NCI-H187 treated with DMSO at 0.1 percent for 48 hours (cell line): ENCODE measurements at places on chromosomes 5 and 9.

GRCh38 chr5:132628814-132629213 is 29.2 kb upstream of the IL13 start:
- DNase-seq, result no peak

DNA sequence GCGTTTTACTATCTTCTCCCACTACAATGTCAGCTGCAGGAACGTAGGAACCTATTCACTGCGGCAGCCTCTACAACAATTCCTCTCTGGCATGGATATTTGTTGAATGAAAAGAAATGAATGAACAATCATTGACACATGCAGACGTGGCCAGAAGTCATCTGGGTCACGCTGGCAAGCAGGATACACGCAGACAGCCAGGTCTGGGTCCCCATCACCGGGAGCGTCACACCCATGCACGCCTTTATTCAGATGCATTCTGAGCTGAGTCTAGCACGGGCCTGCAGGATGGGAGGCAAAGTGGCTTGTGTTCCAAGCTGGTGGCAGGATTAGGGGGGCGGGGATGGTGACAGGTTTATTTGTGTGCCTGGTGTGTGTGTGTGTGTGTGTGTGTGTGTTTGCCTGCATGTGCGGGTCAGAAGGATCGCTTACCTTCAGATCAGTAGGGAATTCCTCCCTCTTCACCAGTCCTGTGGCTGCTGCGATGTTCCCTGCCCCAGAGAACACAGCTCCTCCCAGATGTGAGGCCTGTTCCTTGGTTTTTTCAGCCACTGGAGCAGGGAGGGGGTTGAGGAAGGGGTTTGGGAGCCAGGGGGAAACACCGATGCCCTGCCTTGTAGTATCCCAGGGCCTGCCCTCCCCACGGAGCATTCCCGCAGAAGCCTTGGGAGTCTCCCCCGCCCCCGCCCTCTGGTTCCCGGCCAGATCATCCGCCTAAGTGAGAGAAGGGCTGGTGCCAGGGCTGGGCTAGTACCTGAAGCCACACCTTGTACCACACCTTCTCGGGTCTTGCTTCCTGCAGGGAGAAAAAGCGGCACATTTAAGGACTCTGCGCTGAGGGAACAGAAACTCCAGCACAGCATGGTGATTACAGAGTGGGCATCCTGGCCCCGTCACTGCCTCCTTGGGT is 4.1 kb downstream of the SNCB start:
- DNase-seq, result no peak

DNA sequence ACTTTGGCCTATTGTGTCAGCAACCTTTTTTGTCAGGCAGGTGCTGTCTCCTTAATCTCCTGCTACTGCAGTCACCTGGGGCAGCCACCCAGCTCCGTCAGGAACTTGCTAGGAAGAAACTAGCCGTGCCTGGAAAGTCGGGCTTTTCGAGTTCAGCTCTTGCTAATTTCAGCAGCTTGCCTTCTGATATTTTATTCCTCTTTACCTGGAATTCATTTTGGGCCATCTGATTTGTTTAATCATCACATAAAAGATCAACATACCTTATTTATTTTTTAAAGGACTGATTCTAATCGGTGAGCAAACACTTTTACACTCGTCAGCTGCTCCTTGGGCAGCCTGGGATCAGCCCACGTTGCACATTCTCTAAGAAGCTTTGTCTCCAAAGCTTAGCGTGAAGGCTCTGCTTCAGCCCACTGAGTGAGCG is 42.2 kb downstream of the PRLR start:
- no peak for DNase-seq

GRCh38 chr9:104577263-104577662 is 8.3 kb downstream of the OR13C8 start:
- DNase-seq, result no peak

GRCh38 chr5:38535248-38535750 is 21.1 kb downstream of the LIFR start:
- no peak for DNase-seq

GRCh38 chr5:80116465-80116864 is 81.3 kb downstream of the THBS4 start:
- DNase-seq, result no peak

GRCh38 chr5:177607452-177608192 is 7.7 kb downstream of the B4GALT7 start:
- peak; percentile 46 for DNase-seq

DNA sequence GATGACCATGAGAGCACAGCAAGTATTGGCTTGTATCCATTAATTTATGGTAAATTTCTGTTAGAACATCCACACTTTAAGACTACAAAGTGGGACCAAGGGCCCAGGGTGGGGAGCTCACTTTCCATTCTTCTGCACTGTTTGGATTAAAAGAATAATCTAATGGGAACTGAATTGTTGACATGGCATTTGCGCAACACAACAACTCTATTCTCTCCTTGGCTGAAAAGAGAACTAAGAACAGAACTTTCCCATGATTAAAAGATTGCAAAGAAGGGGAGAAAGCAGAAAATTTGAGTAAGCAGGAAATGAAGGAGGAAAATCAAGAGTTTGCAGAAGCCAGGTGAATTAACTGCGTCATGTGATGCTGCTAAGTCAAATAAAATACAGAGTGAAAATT is 143.4 kb downstream of the HINT1 start:
- no peak for DNase-seq

DNA sequence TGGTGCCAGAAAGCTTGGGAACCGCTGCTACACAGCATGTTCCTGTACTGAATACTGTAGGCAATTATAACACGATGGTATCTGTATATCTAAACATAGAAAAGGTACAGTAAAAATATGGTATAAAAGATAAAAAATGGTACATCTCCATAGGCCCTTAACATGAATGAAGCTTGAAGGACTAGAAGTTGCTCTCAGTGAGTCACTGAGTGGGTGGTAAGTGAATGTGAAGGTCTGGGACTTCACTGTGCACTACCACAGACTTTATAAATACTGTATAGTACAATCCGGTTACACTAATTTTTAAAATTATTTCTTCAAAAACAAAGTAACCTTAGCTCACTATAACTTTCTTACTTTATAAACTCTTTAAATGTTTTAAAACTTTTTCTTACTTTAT is 819.9 kb upstream of the GRAMD2B start:
- DNase-seq, result no peak

GRCh38 chr9:117392992-117393391 is 21.9 kb downstream of the ASTN2 start:
- no peak for DNase-seq

GRCh38 chr5:37710965-37711364 is 128.9 kb downstream of the GDNF start:
- no peak for DNase-seq

GRCh38 chr5:40046792-40047191 is 622.0 kb upstream of the DAB2 start:
- DNase-seq, result no peak

- no peak for DNase-seq
These were observed 5.0 kb downstream of the MED7 start for GRCh38 chr5:157137691-157138090.

GRCh38 chr5:66602621-66603020 is 6.4 kb downstream of the MAST4 start:
- DNase-seq, result no peak

DNA sequence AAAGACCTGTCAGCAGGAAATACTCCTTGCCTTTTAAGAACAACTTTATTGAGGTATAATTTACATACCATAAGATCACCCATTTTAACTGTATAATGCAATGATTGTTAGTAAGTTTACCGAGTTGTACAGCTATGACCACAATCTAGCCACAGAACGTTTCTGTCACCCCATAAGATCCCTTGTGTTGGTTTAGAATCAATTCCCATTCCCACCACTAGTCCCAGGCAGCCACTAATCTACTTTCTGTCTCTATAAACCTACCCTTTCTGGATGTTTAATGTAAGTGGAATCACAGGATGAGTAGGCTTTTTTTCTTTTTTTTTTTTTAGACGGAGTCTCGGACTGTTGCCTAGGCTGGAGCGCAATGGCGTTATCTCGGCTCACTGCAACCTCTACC is 4.4 kb downstream of the GPR107 start:
- no peak for DNase-seq

DNA sequence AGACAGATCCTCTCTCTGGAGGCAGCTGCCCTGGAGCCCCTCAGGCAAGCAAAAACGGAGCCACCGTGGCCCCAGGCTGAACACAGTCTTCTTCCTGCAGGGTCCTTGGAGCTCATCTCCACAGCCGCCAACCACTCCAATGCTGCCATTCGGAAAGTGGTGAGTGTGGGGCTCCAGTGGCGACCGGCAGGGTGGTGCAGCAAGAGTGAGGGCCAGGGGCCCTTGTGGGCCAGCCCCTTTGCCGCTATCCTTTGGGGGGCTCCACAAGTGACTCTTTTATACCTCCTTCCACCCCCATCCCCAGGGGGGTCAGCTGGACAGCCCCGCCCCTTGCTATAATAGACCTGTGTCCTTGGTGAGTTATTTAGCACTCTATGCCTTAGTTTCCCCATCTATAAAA is 47.4 kb upstream of the SUSD3 start:
- DNase-seq, result no peak
